ENCODE measurements at places on chromosomes 12 and 14.

DNA sequence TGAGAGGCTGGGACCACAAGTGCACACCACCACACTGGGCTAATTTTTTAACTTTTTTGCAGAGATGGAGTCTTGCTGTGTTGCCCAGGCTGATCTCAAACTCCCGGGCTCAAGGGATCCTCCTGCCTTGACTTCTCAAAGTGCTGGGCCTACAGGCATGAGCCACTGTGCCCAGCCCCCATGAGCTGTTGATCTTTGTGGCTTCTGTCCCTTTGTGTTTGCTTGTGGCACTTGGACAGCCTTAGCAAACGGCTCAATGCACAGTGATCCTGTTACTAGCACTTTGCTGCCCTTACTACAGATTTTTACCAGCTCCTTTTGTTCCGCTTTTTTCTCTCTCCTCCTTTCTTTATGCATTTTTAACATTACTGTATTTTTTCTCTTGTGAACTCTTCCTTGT, 25.3 kb upstream of the EVL start:
- no peak for DNase-seq

DNA sequence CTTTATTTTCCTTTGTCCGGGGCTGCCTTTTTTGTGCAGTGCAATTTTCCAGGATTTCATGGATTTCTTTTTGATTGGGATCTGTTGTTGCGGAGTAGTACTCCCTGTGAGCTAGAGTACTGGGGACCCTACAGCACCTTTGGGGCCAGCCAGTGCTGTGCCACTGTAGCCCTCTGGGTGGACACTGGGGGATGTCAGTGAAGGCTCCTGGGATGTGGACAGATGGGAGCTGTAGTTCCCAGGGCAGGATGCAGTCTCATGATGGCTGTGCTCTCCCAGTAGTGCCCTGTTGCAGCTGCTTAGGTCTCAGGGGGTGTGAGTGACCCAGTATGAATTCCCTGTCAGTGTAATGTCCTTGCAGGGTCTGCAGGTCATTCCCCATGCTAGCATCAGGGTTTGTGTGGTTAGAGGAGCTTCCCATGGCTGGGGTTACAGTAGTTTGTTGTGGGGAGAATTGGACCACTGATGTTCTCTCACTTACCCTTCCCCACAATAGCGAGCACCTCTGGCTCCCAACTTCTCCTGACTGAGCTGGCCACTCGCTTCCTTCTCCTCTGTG, 72.2 kb downstream of the BRMS1L start:
- DNase-seq: peak; percentile 47

DNA sequence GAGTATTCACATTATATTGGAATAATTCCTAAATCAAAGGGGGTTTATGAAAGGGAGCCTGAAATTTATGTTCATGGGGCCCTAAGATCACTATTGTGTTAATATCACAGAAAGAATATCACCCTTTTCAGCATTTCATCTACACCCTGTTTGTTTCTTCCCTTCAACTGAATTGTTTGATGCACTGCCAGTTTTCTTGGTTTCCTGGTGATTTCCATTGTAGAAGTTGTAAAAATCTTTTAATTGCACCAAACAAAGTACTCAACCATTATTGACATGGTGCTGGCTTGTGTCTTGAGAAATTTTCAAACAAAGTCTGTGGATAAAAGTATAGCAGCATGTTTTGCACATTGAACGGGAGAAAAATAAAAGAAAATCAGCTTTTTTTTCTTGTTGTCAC, 154.8 kb upstream of the PRKD1 start:
- no peak for DNase-seq

GRCh38 chr12:104672096-104672445, 215.3 kb downstream of the CHST11 start:
- no peak for DNase-seq

- DNase-seq: no peak
These were observed 43.5 kb upstream of the KCNA5 start for GRCh38 chr12:5000204-5000603.

GRCh38 chr12:53059434-53060063, 9.7 kb downstream of the TNS2 start:
- DNase-seq: no peak

GRCh38 chr12:102562836-102563425, 82.6 kb upstream of the IGF1 start:
- no peak for DNase-seq

DNA sequence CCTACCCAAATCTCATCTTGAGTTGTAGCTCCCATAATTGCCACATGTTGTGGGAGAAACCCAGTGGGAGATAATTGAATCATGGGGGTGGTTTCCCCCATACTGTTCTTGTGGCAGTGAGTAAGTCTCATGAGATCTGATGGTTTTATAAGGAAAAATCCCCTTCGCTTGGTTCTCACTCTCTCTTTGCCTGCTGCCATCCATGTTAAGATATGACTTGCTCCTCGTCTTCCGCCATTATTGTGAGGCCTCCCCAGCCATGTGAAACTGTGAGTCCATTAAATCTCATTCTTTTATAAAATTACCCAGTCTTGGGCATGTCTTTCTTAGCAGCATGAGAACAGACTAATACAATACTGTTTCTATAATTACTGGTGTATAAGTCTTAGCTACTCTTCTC, 6.5 kb upstream of the BCAT1 start:
- no peak for DNase-seq

- DNase-seq: no peak
These were observed 32.4 kb upstream of the ULK1 start for GRCh38 chr12:131862084-131862441.

DNA sequence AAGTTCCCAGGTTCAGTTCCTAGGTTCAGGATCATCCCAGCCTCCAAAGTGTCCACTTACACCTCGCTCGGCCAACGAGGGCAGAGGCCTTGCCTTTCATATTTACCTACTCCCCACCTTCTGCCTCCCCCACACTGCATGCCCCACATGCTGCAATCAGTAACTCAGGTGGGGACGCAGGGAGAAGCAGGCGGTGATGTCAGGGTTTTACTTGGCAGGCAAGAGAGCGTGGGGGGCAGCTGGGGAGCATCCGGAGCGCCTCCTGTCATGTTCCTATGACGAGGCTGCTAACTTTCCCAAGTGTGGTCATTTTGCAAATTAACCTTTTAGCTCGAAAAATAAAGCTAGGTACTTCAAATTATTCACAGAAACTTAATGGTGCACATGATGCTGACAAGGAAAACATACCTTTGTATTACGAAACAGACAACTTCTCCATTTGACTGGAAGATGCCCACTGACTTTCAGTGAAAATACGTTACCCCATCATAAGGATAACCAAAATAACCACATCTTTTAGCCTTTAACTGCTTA, 53.8 kb downstream of the SETD3 start:
- no peak for DNase-seq

GRCh38 chr12:121719926-121720414, 7.4 kb downstream of the TMEM120B start:
- DNase-seq: no peak

DNA sequence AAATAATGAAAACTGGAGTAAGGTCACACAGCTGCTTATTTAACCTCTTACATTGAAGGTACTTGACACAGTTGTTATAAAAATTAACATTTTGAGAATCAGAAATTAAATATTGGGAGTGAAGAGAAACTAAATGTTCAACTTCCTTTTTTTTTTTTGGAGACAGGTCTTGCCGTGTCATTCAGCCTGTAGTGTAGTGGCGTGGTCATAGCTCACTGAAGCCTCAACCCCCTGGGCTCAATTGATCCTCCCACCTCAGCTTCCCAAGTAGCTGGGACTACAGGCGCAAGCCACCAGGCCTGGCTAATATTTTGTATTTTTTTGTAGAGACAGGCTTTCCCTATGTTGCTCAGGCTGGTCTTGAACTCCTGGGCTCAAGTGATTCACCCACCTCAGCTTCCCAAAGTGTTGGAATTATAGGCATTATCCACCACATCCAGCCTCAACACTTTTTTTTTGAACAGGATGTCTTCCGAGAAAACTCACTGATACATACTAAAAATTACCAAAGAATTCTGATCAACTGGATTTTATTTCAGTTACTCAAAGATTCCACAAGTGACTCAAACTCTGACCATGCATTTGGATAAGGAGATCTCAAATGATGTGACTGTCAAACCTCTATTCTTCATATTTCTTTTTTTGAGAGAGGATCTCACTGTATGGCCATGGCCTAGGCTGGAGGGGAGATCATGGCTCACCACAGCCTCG, 35.4 kb downstream of the SGPP1 start:
- no peak for DNase-seq

DNA sequence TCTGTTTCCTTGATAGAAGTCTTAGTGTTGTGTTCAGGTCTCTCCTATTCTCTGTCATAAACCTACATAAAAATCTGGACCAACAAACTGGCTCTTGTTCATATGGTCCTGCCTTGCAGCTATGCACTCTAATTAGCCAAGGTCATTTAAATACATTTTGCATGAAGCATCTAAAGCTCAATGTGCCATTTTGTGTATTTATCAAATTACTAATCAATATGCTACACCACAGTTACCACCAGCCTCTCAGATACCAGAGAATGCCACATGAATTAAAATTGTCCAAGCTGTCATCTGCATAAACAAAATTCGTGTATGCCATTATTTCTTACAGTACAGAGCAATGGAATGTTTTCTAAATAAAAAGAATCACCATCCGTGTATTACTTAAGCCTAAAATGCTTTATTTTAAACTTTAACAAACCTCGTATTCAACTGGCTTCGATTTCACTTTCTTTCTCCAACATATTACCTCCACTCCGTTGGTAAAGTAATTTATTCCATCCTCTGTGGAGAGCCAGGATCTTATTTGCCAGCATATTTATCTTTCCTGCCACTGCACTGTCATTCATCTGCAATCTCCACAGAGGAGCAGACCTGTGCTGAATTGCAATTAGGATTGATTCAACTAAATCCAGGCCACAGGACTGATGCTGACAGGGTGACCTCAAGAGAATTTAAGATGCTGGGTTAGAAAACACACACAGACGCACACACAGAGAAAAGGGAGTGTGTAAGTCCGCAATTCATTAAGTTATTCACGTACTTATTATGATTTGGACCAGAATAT, 284.1 kb upstream of the FOXG1 start:
- no peak for DNase-seq

- peak; percentile 63 for DNase-seq
These were observed 10.8 kb downstream of the RBM19 start for GRCh38 chr12:113955109-113955970.

GRCh38 chr14:77439861-77440260, 16.5 kb upstream of the NOXRED1 start:
- DNase-seq: no peak

- DNase-seq: no peak
These were observed 46.8 kb downstream of the LRIG3 start for GRCh38 chr12:58873496-58873895.

DNA sequence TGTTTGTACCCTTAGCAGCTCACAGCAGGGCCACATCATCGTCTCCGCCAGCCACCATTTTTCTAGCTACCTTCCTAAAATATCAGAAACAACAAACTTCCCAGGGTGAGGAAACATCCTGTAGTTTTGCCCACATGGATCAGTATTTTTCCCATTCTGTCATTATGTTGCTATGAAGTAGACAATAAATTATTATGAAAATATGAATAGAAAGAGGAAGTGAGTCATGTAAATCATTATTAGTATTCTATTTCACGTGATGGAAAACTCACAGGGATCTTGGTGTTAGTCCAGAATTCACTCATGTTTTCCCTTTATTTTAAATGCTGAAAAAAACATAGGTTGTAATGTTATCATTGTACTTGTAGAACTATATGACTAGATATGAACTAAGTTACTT, 319.4 kb downstream of the SYT1 start:
- DNase-seq: no peak

Measured in iPS-NIHi11 (cell line).